ENCODE measurements at places on chromosomes 7 and 10.

- DNase-seq = no peak
These were observed 448.9 kb upstream of the ZMIZ1 start for GRCh38 chr10:78619896-78620295.

DNA sequence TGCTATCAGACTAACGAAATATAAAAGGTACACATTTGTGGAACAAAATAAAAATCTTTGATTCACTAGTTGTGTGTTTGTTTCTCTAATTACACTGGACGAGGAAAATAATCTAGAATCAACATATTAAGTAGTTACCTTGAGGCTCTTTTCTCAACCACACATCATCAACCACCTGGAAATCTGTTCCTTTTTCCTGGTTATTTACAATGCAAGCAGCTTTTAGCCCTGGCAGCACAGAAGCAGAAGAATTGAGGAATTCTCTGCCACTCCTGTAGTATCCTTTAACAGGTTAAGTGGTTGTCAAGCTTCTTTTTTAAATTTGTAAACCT lies 23.7 kb downstream of the NUP42 start:
- no peak for DNase-seq

DNA sequence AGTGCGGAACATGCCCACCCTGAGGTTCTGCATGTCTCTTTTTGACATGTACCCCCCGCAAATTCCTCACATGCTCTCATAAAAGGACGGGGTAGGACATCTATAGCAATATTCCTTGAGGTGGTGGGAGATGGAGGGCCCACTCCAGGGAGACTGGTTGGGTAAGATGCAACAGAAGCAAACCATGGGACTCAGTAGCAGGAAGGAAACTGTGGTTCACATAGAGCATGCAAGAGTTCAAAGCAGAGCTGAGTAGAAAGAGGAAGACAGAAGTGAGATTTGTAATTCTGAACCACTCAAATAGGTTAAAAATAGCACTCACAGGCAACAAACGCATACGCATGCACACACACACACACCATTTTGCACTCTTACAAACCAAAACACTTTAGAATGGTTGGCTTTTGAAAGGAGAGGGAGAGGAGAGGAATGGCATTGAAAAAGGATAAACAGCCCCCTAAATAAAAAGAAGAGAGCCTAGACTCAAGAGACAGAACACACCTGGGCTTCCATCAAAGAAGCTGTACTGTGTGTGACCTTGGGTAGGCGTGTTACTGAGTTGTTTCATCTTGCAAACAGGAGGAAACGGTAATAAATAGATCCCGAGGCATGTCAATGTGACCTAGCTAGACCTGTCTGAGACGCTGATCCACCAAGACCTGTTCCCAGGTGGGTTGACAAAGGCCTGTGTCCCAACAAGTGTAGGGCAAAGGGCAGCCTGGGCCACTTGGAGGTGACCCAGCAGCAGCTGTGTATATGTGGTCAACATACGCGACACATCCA lies 77.6 kb upstream of the LRRC4 start:
- no peak for DNase-seq

GRCh38 chr10:10418387-10418786 lies 599.3 kb upstream of the CELF2 start:
- DNase-seq = no peak

GRCh38 chr7:95646350-95646749 lies 50.0 kb upstream of the PDK4 start:
- DNase-seq = no peak

- no peak for DNase-seq
These were observed 1127.0 kb downstream of the DNAJB9 start for GRCh38 chr7:109696723-109697122.

DNA sequence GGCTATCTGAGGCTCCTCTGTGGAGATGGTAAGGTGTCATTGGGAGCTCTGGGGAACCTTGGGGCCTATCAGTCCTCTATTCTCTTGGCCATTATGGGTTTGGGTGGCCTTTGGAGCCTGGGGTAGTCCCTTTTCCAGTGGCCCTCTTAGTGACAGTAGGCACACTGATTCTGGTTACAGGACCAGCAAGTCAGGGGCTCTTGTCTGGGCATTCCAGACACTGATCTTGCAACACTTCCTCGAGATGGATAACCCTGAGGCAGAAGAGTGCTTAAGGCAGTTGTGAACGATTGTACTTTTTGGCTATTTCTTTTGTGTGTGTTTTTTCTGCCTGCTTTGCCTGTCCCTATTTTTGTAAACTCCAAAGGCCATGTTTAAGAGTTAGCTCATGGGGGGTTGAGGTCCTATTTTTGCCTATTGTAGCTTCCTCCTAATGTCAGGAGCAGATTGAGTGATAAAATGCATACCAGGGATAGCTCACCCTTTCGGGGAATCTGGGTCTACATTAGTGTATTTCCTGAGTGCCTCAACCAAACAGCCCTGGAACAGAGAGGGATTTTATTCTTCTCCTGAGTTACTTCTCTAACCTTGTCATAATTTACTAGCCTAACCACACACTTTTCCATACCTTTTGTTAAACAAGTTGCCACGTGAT lies 61.2 kb downstream of the PRKAR2B start:
- no peak for DNase-seq

- DNase-seq = no peak
These were observed 137.9 kb downstream of the ANKRD30A start for GRCh38 chr10:37263304-37263703.

DNA sequence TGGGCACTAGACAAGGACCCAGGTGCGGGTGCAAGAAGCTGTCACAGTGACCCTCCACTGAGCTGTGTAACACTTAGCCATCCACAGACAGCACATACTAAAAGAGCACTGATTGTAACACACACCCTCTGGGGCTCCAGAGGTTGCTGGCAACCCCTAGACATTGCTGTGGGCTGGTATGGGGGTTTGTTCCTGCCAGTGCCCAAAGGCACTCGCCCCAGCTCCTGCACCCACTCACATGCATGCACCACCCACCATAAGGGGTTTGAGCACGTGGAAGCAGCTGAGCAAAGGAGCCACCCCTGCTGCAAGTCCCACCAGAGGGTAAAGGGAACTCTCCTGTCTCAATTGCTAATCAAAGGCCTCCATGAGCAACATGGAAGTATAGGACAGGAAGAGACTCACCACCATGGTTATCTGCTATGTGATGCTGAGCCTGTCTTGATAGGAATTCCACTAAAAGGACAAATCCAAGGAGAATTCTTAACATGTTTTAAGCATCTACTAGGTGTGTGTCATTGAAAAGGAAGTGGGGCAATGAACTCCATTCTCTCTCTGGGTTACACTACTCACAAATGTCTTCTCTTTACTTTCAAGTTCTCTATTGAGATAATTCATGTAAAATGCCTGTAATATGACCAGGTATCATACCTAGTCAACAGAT lies 103.1 kb downstream of the GFRA1 start:
- DNase-seq = no peak
